Mammary microvascular endothelial cell (primary cell): ENCODE measurements at places on chromosomes 2 and 18. TPM values are rescaled to one million over a fixed set of nuclear protein-coding genes. Genes with fewer than 3 reads are reported as not detected.

The SULT1C2 gene
- total RNA-seq, result not detected in 2 replicates

The ZNF521 gene
- 18.1 and 25.3 TPM in 2 replicates for total RNA-seq

The CHRNA1 gene
- total RNA-seq, result 0.07 and 0.10 TPM in 2 replicates

The SCYGR4 gene
- not detected in 2 replicates for total RNA-seq

The ELMOD3 gene
- total RNA-seq, result 10.3 and 10.7 TPM in 2 replicates

The EFHD1 gene
- total RNA-seq, result 0.20 TPM in 1 of 2 replicates, not detected in the other

The QPCT gene
- 15.7 and 16.0 TPM in 2 replicates for total RNA-seq

The KCNS3 gene
- 1.1 and 4.8 TPM in 2 replicates for total RNA-seq

The PPIL3 gene
- total RNA-seq, result 19.4 and 24.4 TPM in 2 replicates

The STPG4 gene
- total RNA-seq, result 0.33 TPM in 1 of 2 replicates, not detected in the other

The MTCL1 gene
- 14.3 and 17.1 TPM in 2 replicates for total RNA-seq

The GALNT13 gene
- total RNA-seq, result 0.64 TPM in 1 of 2 replicates, not detected in the other

The IL1A gene
- total RNA-seq, result 4.9 and 5.5 TPM in 2 replicates

The KLHL41 gene
- total RNA-seq, result not detected in 2 replicates

The GAREM1 gene
- total RNA-seq, result 0.39 and 0.53 TPM in 2 replicates

The EVX2 gene
- total RNA-seq, result not detected in 2 replicates

The EFR3B gene
- 0.67 and 0.79 TPM in 2 replicates for total RNA-seq

The SLC9A4 gene
- not detected in 2 replicates for total RNA-seq

The ABHD1 gene
- total RNA-seq, result not detected in 2 replicates

The NT5C1B gene
- total RNA-seq, result not detected in 2 replicates

The NPC1 gene
- 61.4 and 62.8 TPM in 2 replicates for total RNA-seq

The ADGRF3 gene
- total RNA-seq, result 0.05 and 0.20 TPM in 2 replicates

The CD8B2 gene
- total RNA-seq, result not detected in 2 replicates

The APCDD1 gene
- not detected in 2 replicates for total RNA-seq

The COL6A3 gene
- 3.0 and 4.3 TPM in 2 replicates for total RNA-seq

The HAAO gene
- not detected in 2 replicates for total RNA-seq

The RSAD2 gene
- 15.7 and 16.4 TPM in 2 replicates for total RNA-seq

The CHRNG gene
- not detected in 2 replicates for total RNA-seq

The PDE1A gene
- total RNA-seq, result 0.10 and 0.20 TPM in 2 replicates

The ALK gene
- total RNA-seq, result not detected in 2 replicates

The PROM2 gene
- under 0.01 TPM in 1 of 2 replicates, not detected in the other for total RNA-seq

The RNASEH1 gene
- 30.7 and 33.5 TPM in 2 replicates for total RNA-seq

The SYT4 gene
- not detected in 2 replicates for total RNA-seq

The ABCB11 gene
- total RNA-seq, result under 0.01 and 0.05 TPM in 2 replicates

The LONRF2 gene
- total RNA-seq, result 0.30 TPM in 1 of 2 replicates, not detected in the other

The CGREF1 gene
- total RNA-seq, result 1.5 and 3.5 TPM in 2 replicates

The PROKR1 gene
- total RNA-seq, result not detected in 2 replicates

The ASPRV1 gene
- 0.10 and 0.20 TPM in 2 replicates for total RNA-seq

The AQP12A gene
- total RNA-seq, result not detected in 2 replicates

The UGT1A8 gene
- total RNA-seq, result not detected in 2 replicates

The VWC2L gene
- total RNA-seq, result not detected in 2 replicates
